ENCODE measurements at places on chromosomes 2 and 18.

GRCh38 chr2:164496881-164497280, 124.4 kb downstream of the GRB14 start:
- DNase-seq: no peak

DNA sequence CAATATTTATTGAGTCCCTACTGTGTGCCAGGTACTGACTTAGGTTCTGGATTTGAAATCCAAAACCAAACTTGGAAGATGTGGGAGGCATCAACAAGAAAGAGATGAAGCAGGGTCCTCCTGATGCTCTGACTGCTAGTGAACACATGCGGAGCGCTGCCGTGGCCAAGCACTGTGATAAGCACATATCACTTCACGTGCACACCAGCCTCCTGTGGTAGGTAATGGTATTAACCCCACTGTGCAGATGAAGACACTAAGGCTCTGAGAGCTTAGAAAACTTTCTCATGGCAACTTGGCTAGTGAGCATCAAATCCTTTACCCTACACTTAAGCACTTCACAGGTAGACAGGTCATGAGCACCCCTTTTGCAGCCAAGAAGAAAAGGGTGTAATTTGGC, 216.1 kb downstream of the HAUS1 start:
- no peak for DNase-seq

DNA sequence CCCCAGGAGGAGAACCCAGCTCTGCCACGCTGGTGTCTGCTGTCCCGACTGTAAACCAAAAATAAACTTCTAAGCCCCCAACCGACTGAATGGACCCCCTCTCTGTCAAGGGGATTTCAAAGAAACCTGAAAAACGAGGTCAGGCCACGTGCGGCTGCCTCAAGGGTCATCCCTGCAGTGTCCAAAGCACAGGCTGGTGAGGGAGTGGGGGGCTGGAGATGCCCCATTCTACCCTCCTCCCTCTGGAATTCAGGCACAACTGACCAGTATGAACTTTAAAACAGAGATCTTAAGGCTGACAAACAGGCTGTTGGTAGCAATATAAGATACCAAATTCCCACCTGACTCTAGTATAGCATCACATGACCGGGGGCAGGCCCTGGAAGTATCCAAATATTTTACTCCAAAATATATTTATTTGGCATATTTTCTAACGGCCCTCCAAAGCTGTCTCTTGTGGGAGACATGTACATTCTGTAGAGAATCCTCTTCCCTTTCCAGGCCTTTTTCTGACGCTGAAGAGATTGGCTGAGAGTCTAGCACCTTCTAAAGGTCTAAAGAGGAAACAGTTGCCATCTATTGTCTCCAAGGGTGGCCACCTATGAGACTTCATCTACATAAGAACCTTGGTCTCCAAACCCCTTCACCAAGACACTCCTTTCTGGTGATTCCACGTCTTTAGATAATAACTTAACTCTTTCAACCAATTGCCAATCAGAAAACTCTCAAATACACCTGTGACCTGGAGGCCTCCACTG, 40.4 kb upstream of the CTDP1 start:
- no peak for DNase-seq

GRCh38 chr2:25367296-25367695, 25.6 kb upstream of the DNMT3A start:
- DNase-seq: no peak

DNA sequence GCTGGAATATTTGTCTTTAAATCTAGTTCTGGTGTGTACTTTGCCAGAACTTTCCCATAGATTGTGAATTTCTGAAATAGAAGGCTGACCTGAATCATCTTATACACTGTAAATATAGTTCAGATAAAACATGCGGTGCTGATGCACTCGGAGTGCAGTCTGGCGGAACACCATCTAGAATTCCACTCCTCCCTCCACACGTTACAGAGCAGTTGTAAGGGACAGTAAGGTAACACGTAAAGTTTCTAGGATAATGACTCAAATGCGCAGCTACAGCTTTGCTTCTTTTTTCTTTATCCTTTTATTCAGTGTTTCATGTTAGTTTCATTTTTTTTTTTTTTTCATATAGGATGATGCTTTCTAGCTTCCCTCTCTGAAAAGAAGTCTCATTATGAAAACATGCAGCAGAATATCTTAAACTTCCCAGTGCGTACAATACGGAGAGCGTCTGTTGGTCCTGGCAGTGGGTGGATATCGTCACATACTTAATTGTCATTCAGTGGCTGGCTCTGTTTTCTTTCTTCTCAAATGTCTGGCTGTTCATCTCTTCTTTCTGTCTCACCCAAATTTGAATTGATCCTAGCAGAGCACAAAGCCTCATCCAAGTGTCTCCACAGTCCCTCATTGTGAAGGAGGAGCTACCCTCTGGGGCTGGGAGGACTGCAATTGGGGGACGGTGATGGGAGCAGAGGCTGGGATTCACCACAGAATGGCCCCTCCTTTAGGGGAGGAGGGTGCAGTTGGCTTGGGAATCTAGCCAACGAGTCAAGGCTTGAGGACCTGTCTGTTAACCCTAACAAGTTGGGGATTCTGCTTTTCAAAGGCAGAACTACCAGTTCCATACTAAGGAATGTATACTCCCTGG, 138.8 kb downstream of the MYT1L start:
- no peak for DNase-seq

GRCh38 chr2:64145119-64145518, 899 bp upstream of the PELI1 start:
- DNase-seq: no peak

DNA sequence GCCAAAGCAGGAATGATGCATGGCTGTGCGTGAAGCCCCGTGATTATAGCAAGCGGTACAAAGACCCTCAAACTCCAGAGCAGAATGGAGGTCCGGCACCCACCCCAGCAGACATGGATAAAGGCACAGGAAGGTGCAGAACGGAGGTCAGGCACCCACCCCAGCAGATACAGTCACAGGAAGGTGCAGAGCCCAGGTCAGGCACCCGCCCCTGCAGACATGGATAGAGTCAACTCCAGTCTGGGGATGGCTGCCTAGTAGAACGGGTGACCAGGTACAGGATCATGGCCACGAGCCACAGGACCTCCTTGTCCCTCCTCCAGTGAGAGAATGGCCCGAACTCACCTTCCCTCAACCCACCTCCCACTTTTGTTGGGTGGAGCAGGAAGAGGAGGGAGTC, 318.3 kb upstream of the SALL3 start:
- DNase-seq: no peak
